ENCODE measurements at places on chromosomes 4 and X. TPM values are rescaled to one million over a fixed set of nuclear protein-coding genes. Genes with fewer than 3 reads are reported as not detected.

Gene LRBA
- total RNA-seq, result 54.0 TPM

Gene GJB1
- total RNA-seq, result not detected

Gene SPANXN4
- total RNA-seq, result not detected

Gene FTSJ1
- total RNA-seq, result 95.6 TPM

Gene NBDY
- 29.9 TPM for total RNA-seq

Gene CLGN
- not detected for total RNA-seq

Gene CCDC158
- not detected for total RNA-seq

Gene GALNT7
- total RNA-seq, result 26.7 TPM

Gene FAM9C
- not detected for total RNA-seq

Gene DDIT4L
- total RNA-seq, result 0.56 TPM
